ENCODE measurements at places on chromosomes 3 and 15. TPM values are rescaled to one million over a fixed set of nuclear protein-coding genes. Genes with fewer than 3 reads are reported as not detected.

DNA sequence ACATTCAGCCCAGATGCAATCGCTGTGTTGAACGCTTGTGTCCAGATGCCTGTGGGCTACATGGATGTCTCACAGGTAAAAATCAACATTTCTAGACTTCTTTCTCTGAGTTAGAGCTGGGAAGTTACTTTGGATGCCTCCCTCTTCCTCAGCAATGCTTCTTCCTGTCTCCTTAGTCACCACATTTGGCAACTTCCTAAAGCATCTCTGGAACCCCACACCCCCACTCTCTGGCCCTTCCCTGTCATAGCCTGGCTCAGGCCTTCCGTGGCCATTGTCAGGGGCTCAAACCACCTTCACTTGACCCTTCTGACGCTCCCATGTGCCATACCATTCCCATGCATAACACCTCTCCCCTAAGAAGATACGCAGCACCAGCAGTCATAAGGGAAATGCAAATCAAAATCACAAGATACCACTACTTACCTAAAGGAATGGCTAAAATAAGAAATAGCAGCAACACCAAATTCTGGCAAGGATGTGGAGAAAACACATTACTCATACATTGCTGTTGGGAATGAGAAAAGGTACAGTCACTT lies 21.6 kb upstream of the RGMA start:
- no peak for DNase-seq
- no peak overlapping the region for H3K27ac ChIP-seq
- no peaks in the 10 kb centered on the region for H3K36me3 ChIP-seq

- peaks cover 13% of the 10 kb centered on the region for H3K27me3 ChIP-seq
- H3K36me3 ChIP-seq = no peaks in the 10 kb centered on the region
- no peaks in the 10 kb centered on the region for H3K4me1 ChIP-seq
- H3K27ac ChIP-seq = no peak overlapping the region
- H3K4me3 ChIP-seq = no peak overlapping the region
- no peak for DNase-seq
These were observed 24.5 kb downstream of the CHDH start for GRCh38 chr3:53821631-53822121.

DNA sequence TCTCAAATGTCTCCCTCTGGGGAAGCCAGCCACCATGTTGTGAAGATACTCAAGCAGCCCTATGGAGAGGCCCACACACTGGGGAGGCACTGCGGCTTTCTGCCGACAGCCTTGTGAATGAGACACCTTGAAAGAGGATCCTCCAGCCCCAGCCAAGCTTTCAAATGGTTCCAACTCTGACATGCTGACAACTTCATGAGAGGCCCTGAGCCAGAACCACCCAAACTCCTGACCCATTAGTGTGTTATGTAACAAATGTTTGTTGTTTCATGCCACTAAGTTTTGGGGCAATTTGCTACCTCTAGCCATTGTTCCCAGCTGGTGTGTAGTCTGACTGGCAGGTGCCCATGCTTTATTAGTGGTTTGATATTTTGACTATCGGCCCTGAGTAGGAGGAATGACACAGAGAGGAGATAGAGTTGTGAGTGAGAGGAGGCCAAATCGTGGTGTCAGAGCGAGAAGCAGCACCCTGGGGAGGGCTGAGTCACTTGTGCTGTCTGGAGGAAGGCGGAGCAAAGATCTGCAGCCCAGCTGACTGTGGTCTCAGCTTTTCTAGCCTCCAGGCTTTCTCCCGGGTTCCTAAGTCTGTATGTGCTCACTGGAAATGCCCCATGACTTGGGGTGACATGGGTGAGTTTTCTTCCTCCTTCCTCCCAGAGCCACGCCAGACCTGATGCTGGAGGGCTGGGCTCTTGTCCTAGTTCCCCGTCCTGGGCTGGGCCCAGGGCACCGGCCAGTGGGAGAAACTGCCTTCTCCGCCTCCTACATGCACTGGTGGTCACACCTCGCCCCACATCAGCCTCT lies 56.7 kb upstream of the BLM start:
- H3K4me3 ChIP-seq = peak overlapping the region; percentile 83
- H3K4me1 ChIP-seq = peaks cover 54% of the 10 kb centered on the region
- DNase-seq = peak; percentile 71
- peaks cover 36% of the 10 kb centered on the region for H3K27me3 ChIP-seq
- no peaks in the 10 kb centered on the region for H3K36me3 ChIP-seq

UPK1B gene
- not detected for total RNA-seq

- H3K36me3 ChIP-seq = no peaks in the 10 kb centered on the region
- H3K4me3 ChIP-seq = no peak overlapping the region
- H3K27ac ChIP-seq = no peak overlapping the region
- peaks cover 19% of the 10 kb centered on the region for H3K27me3 ChIP-seq
These were observed 8.4 kb upstream of the GOLGB1 start for GRCh38 chr3:121757812-121758545.
